ENCODE measurements at places on chromosomes 7 and 10.
A peak's percentile ranks its signal among the peaks of the same experiment; 100 is the strongest.

- no peak for DNase-seq
Observed at GRCh38 chr10:34985823-34986222, 104.3 kb downstream of the CUL2 start.

DNA sequence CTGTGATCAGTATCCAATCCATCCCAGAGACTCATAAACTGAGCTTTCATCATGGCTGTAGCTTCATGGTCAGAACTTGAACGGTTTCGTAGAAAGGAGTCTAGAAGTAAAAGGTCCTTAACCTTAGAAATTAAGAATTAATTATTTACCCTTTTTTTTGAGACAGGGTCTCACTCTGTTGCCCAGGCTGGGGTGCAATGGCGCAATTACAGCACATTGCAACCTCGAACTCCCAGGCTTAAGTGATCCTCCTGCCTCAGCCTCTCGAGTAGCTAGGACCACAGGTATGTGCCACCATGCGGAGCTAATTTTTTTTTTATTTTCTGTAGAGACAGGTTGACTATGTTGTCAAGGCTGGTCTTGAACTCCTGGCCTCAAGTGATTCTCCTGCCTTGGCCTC is 41.7 kb downstream of the ATAD1 start:
- no peak for DNase-seq

DNA sequence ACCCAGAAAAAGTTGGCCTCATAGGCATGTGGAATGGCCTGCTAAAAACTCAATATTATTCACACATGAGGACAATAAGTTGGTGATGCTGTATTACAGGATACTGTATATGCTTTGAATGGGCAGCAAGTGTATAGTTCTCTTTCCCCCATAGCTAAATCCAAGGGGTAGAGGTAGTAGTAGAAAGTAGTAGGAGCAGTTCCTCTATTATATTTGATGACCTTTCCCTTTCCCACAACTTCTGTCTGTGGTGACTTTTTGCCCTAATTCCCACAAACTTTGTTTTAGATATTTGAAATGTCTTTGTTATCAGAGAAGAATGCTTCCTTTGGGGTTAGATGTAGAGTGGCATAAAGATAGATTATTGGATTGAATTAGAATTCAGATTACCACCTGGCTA is 154.0 kb upstream of the STEAP4 start:
- no peak for DNase-seq

DNA sequence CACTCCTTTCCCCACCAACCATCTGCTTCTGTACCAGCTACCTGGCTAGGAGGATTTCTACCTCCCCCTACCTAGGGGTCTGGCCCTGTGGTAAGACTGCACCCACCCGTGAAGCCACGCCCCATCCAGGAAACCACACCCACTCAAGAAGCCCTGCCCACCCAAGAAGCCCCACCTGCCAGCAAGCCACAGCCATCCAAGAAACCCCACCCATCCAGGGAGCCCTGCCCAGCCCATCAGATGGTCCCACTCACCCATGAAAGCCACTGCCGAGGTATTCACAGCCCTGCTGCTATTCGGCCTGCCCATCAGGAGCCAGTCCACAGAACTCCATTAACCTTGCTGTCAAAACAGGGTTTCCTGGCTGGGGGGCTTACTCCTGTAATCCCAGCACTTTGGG is 15.6 kb upstream of the MUC3A start:
- no peak for DNase-seq

DNA sequence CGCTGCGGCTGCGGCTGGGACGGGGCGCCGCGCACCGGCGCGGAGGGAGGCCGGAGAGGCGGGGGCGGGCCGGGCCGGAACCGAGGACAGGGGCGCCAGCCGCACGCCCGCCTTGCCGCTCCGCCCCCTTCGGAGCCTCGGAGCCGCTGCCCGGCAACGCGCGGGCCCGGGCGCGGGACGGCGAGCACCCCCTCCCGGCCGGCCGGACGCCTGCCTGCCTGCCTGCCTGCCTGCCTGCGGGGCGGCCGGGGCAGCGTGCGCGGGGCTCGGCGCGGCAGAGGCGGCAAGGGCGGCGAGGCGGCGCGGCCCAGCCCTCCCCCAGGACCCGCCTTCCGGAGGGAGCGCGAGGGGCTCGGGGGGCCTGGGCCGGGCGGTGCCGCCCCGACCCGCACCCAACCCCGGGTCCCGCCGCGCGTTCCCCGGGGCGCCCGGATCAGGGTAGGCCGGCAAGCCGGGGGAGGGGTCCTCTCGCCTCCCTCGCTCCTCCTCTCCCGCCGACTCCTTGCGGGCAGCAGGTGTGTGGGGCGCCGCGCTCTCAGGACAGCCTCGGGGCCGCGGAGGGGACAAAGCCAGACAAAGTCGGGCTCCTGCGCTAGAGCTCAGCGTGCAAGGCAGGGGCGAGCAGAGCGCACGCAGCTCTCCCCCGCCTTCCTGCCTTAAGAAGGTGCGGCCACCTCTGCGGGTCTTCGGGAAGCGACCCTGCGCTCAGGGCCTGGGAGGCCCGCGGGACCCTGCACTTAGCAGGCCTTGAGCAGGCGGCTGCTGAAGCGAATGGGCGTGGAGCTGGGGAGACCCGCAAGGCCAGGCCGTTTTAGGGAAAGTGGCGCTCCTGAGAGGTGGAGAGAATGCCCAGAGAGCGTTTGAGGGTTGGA is at the start of gene KIAA1549:
Gene KIAA1549 (minus strand): TSS at position 58 of the 872 bp plus-strand sequence. CDS start 120 bp downstream, outside the sequence.
- DNase-seq, result peak; percentile 21

DNA sequence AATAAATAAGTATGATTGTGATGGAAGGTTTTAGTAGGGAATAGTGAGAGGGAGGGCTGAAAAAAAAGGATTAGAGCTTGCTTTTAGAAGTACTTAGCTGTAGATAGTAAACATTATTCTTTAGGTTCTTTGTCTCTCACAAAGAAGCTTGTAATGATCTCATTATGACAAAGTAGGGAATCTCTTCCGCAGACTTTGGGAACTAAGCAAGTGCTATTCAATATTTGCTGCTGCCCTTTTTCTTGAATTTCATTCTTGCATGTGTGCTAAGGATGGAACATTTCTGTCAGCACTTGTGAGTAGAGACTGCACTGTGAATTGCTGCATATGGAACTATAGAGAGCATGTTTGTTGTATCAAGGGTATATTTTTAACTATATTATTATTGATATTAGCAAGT is 173.4 kb downstream of the ST7 start:
- DNase-seq, result no peak

GRCh38 chr7:15306296-15306695 is 255.5 kb downstream of the AGMO start:
- no peak for DNase-seq

GRCh38 chr10:87670586-87670985 is 10.9 kb downstream of the PAPSS2 start:
- DNase-seq, result no peak

DNA sequence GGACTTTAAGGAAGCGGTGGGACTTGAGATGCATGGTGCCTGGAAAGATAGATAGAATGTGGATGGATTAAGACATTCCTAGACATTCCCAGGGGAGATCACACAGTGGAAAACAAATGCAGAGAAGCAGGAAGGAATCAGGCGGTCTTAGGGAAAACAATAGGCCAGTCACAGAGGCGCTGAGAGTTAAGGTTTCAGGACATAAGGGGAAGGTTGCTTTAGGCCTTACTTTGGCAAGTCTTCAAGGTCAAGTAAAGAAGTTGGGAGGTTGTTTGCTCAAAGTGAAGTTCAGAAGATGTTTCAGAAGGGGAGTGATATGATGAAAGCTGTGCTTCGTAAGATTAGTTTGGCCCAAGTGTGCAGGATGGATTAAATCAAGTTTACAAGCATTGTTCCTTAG is 109.4 kb downstream of the SUGCT start:
- DNase-seq, result no peak

DNA sequence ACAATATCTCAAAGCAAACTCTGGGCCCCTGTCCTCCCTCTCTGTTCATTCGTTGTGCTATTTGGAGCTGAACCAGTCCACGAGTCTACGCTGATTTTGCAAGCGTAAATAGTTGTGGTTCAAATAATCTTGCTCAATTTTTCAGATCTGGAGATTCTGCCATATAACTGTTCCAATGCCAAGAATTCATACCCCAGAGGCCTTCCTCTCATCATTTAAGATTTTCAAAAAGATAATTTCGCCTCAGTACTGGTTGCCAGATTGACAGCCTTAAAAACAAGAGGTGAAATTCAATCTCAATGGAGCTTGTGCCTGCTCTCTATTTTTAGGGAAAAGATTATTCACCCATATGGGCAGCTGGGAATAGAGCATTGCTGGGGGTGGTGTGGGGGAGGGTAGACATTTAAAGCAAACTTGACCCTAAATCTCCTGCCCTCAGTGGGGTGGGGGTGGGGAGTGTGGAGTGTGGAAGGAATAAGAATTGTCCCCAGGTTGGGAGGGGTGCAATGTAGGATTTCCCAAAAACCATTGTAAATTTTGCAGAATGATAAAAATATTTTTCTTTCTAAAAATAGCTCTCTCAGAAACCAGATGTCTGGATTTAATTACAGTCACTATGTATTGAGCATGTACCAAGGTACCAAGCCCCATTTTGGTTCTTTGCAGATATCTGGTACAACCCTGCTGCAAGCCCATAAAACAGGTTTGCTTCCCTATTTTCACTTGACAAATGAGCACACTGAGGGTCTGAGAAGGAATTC is 104.7 kb upstream of the EEPD1 start:
- no peak for DNase-seq

GRCh38 chr7:113752289-113752688 is 166.5 kb downstream of the PPP1R3A start:
- DNase-seq, result no peak

GRCh38 chr7:152511736-152512135 is 75.9 kb upstream of the KMT2C start:
- no peak for DNase-seq

- no peak for DNase-seq
Observed at GRCh38 chr10:27372095-27372494, 131.5 kb upstream of the ACBD5 start.

DNA sequence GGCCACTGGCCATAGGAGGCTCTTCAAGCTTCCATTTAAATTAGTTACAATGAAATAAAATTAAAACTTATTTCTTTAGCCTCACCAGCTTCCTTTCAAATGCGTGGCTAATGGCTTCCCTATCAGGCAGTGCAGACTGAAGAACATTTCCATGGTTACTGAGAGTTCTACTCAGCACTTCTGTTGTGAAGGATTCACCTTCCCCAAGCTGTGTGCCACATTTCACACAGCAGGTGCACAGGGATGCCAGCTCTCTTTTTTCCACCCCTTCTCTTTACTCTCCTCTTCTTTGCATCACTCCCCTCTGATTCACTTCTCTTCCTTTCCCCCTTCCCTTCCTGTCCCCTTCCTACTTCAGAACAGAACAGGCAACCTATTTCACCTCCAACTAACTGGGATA is 833 bp downstream of the GDF2 start:
- DNase-seq, result no peak

DNA sequence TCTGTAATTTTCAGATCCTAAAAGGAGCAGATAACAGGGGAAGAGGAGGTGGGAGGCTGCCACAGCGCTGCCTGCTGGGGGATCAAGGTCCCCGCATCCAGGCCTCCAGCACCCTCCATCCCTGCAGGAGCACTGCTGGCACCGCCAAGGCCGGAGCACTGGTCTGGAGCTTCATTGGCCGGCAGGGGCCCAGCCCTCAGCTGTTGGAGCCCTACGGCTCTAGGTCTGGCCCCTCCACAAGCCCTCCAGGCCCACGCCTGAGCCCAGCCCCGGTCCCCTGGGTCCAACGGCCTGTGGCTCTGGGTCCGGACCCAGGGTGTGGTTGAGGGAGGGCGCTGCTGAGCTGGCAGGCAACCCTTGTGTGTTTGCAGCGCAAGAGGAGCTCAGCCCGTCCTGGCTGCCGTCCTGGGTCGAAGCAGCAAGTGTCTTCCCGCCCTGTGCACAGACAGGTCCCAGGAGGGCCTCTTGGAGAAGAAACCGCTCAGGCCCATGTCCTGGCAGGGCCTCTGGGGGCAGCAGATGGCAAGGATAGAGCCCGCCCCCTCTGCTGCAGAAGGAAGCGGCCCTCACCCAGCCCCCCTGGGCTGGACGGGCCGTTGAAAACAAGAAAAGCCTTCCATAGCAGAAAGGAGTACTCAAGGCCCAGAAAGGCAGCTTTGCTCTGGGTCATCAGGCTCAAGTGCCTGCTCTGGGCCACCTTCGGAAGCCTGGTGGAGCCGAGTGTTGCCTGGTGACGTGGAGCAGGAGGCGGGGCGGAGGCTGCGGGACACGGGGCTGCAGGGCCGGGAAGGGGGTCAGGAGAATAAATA is 54.3 kb upstream of the TNRC18 start:
- DNase-seq, result no peak

DNA sequence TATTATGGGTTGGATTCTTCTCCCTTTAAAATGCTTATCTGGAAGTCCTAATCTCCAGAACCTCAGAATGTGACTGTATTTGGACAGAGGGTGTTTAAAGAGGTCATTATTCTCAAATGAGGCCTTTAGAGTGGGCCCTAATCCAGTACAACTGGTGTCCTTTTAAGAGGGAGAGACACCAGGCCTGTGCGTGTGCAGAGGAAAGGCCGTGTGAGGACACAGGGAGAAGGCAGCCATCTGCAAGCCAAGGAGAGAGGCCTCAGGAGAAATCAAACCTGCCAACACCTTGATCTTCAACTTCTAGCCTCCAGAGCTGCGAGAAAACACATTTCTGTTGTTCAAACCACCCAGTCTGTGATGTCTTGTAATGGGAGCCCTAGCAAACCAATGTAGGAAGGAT is 235.4 kb upstream of the MYO3A start:
- no peak for DNase-seq

GRCh38 chr10:114266521-114266920 is 27.5 kb downstream of the VWA2 start:
- DNase-seq, result no peak

- DNase-seq, result no peak
Observed at GRCh38 chr7:10646194-10646593, 327.5 kb upstream of the PHF14 start.

DNA sequence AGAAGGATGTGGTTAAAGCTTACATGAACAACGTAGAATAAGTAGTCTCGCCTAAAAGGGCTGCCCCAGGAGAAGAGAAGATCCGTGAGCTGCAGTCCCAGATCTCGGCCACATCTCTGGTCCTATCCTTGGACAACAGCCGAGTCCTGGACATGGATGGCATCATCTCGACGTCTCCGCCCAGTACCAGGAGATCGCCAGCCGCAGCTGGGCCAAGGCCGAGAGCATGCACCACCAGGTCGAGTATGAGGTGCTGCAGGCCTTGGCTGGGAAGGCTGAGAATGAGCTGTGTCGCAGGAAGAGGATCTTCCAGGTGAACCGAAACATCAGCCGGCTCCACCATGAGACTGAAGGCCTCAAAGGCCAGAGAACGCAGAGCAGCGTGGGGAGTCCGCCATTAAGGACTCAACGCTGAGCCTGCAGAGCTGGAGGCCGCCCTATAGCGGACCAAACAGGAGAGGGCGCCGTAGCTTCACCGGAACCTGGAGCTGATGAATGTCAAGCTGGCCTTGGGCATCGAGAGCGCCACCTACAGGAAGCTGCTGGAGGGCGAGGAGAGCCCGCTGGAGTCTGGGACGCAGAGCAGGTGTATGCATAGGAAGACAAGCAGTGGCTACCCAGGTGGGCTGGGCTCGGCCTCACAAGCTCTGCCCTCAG is 22.2 kb downstream of the LIPK start:
- peak; percentile 13 for DNase-seq

GRCh38 chr10:57579926-57580325 is 687.8 kb downstream of the IPMK start:
- DNase-seq, result no peak

GRCh38 chr7:35025369-35025870 is 11.9 kb downstream of the DPY19L1 start:
- no peak for DNase-seq
